NCI-H748 treated with DMSO at 0.1 percent for 48 hours (cell line): ENCODE measurements at places on chromosomes 1 and 21.

- DNase-seq: no peak
Measured at GRCh38 chr1:33853431-33853830, 10.4 kb upstream of the HMGB4 start.

GRCh38 chr1:230866171-230867070 is 1.9 kb downstream of the C1orf198 start:
- no peak for DNase-seq

- DNase-seq: no peak
Measured at GRCh38 chr1:152630596-152630995, 7.7 kb upstream of the LCE3A start.

DNA sequence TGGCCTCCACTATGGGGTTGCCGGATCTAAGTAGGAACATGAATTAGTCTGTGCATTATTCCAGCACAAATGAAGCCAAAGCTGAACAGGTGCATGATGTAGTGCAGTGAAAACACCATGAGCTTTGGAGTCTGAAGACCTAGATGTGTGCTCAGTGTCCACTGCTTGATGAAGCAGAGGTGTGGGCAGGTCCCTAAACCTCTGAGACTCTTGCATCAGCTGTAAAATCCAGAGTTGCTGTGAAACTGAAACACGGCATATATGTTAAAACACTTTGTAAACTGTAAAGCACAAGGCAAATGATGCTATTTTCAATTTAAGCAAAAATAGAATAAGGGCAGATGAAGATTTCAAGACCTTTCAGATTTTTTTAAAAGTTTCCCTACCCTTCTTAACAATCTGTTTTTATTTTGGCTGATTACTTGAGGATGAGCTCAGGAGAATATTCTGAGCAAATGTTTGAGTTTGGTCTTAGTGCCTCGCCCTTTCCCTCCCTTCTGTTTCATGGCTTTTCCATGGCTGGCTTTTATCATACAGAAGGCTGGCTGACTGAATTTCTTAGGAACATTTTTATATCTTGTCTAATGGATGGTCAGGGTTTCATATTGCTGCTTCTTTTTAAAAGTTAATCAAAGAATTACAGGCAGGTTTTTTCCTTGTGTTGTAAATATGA is 221.8 kb downstream of the NTNG1 start:
- no peak for DNase-seq

DNA sequence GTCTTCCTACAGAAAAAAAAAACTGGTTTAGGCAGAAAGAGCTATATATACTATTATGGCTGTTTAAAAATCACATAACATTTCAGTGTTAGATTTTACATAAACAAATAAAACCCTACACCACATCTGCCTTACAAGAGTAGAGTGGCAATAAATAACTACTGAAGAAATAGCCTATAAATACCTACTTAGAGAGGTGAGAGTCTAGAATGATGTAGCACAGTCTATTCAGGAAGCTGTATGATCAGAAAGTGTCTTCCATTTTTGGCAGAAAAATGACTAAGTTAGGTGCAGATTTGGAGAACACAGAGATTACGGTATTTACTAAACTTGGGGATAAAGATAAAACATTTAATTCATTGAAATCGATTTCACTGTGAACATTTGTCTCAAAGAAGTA is 75.5 kb downstream of the VAV3 start:
- no peak for DNase-seq

GRCh38 chr1:240424740-240425464 is 187.1 kb downstream of the GREM2 start:
- no peak for DNase-seq

DNA sequence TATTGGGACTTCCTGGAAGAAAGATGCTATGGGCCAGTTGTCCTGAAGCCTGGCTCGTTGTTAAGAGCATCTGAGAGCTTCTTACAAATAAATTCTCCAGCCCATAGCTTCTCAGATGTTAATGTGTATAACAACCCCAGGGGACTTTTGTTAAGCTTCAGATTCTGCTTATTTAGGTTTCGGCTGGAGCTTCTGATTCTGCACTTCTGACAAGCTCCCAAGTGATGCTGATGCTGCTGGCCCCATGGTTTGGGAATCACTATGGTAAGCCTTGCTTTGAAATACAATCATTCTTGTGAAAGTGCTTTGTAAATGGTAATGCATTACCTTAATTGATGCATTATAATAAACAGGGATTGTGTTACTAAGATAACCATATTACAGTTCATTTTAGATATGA is 281.8 kb upstream of the PLD5 start:
- DNase-seq: no peak

- DNase-seq: no peak
Measured at GRCh38 chr1:230907472-230908205, 39.3 kb upstream of the C1orf198 start.

GRCh38 chr1:156725683-156726280 is 2.5 kb upstream of the METTL25B start:
- peak; percentile 84 for DNase-seq

DNA sequence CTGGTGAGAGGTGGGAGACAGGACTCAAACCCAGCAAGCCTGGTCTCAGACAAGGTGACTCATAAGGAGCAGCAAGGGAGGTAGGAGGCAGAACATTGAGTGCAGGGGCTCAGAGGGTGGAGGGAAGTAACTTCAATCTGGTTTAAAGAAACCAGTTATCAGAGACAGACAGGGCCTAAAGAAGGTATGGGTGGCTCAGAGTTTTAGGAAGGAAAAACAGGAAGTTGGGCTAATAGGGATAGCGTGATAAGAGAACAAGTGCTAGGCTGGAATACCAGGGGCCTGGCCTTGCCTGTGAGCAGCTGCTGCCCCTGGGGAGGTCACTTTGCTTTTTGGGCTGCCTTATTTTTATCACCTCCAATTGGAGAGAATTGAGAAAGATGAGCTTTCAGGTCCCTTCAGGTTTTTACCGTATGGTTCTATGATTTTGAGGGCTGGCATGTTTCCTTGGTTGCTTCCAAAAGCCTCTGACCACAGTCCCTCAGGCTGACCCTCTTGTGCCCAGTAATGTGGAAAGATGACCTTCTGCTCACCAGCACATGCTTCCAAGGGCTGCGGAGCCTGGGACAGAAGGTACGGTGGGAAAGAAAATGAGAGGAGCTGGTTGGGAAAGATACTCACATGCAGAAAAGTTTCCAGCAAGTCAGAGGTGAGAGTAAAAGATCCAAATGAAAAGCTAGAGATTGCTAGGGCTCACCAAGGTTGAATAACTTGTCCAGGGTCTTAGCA is 77.0 kb downstream of the DDR2 start:
- no peak for DNase-seq
